ENCODE measurements at places on chromosomes 11 and 22.

- peak; percentile 94 for DNase-seq
These were observed 4.2 kb downstream of the LGR4 start for GRCh38 chr11:27468209-27468994.

GRCh38 chr11:8183111-8183510, 14.3 kb upstream of the RIC3 start:
- no peak for DNase-seq

- no peak for DNase-seq
These were observed 198.3 kb downstream of the GRIK4 start for GRCh38 chr11:120709808-120710207.

- DNase-seq = peak; percentile 69
These were observed 3.3 kb downstream of the KCTD14 start for GRCh38 chr11:78019808-78020207.

GRCh38 chr22:33034753-33035152, 23.4 kb downstream of the SYN3 start:
- no peak for DNase-seq

- DNase-seq = no peak
These were observed 56.1 kb downstream of the RBFOX2 start for GRCh38 chr22:35972559-35972958.

GRCh38 chr22:46609175-46609690, 11.0 kb upstream of the GRAMD4 start:
- no peak for DNase-seq

DNA sequence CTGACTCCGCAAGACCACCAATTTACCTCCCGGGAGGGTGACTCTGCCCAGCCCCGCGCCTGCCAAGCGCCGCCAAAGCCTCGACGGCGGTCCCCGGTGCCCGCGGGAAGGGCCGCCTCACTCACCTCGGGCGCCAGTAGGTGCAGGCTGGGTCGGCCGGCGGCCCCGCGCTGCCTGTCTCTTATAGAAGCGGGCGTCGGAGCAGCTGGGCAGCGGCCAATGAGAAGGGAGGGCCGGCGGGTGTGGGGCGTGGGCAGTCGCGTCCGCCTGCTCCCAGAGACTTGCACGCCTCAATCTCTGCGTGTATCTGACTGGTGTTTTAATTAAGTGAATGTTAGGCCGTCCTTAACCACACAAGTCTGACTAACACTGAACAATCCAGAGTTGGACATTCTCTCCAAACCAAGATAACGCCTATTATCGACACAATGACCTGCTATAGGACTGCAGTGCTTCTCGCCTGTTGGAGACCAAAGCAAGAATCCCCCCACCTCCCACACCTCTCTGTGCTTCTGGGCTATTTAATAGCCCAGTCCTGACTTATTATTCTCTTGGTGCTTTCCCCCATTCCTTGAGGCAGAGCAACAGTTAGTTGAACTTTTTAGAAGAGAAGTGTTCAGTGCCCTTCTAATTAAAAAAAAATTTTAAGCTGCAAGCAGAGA, at the start of gene TPH1:
Gene TPH1, minus strand, starts transcription at position 154 of the 662 bp plus-strand sequence. CDS start 5,507 bp downstream, outside the sequence.
- peak; percentile 60 for DNase-seq

DNA sequence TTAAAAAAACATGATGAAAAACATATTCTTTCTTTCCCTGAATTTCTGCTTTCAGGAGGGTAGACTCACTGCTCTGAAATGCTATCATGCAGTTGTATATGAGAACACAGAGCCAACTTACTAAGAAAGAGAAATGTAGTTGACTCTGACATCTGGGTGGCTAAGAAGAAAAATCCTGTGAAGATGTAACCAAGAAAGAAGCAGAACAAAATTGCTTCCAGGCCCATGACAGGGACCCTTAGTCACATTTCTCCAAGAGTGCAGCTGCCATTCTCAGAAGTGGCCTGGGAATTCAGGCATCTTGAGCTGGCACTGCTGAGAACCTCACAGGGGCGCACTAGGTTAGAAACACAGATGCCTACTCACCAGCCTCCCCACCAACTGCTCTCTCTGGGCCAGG, 73.6 kb downstream of the RPL27A start:
- DNase-seq = no peak

GRCh38 chr11:62713343-62713742, 5.9 kb downstream of the GNG3 start:
- DNase-seq = no peak

DNA sequence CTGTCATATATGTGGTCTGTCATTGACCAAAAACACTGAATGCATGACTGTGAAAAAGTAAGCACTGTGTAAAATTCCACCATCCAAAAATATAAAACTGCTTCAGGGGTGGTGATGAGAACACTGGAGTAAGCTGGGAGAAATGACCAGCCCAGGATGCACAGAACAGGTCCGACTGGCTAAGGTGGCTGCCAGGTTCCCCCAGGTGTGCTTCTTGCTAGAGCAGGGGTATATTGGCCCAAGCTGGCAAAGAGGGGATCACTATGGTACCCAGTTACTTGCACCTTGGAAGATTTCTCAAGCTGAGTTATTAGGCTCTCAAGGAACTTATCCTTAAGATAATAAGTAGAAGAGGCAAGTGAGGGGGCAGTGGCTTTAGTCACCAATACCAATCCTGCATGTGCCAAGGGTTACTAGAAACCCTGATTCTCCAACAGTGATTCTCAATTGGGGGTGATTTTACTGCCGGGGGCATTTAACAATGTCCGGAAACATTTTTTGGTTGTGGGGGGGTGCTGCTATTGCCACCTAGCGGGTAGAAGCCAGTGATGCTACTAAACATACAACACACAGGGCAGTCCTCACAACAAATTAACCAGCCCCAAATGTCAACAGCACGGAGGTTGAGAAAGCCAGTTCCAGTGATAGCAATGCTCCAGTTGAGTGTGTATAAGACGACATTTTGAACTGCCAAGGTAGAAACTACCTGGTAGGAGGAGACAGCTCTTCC, 15.7 kb downstream of the SNU13 start:
- peak; percentile 38 for DNase-seq

- DNase-seq = no peak
These were observed 7.1 kb upstream of the TPST2 start for GRCh38 chr22:26597026-26597425.

DNA sequence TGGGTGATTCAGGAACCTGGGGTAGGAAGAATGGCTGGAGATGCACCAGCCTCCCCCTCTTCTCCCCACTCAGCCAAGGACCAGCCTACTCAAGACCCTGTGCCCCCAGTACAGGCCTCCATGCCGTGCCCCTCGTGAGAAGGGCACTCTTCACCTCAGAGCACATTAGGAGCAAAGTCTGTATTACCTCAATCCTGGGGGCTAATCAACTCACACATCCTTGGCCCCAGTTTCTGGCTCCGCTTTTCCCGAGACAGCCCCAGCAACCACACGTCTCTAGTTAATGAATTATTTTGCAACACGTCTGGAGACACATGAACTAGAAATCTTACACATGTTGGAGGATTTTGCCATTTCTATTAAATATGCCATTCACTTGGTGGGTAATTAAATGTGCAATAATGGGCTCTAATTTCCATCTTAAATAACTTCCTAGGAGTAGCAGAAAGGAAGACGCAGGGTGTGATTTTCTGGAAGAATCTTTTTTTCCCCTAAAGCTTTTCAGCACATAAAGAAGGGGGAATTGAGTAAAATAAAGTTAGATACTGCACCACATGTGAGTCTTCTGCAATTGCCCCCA, 63.0 kb downstream of the TMPRSS5 start:
- no peak for DNase-seq

DNA sequence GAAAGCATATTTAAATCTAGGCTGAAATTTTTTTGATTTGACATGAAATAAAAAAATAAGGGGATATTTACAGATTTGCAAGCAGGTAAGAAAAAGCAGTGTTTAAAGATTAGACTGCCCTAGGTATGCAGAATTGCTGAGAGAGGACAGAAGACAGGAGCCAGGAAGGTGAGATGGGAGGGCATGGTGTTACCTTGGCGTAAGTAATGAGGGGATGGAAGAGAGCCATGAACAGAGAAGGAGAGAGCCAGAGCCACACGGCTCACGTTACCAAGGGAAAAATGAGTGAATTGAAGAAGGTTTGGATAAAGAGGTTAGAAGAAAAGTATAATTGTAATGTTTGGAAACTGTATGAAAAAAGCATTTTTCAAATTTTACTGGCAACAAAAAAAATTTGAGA, 904.3 kb downstream of the OPCML start:
- no peak for DNase-seq

Data from epithelial cell of esophagus (primary cell).